OCI-LY7 (cell line): ENCODE measurements at places on chromosomes 1 and 21. TPM values are rescaled to one million over a fixed set of nuclear protein-coding genes. Genes with fewer than 3 reads are reported as not detected.

Gene NR1I3
- not detected in 2 replicates for total RNA-seq

Gene OLIG2
- total RNA-seq, result not detected in 2 replicates

Gene TCHH
- total RNA-seq, result not detected in 2 replicates

Gene FAM177B
- not detected in 2 replicates for total RNA-seq

Gene NEGR1
- total RNA-seq, result not detected in 2 replicates

Gene TSACC
- total RNA-seq, result 1.9 and 2.0 TPM in 2 replicates

Gene LRP8
- 67.5 and 70.0 TPM in 2 replicates for total RNA-seq

Gene RPS8
- 2,707 and 2,775 TPM in 2 replicates for total RNA-seq

Gene WNT9A
- not detected in 2 replicates for total RNA-seq

Gene CFAP74
- total RNA-seq, result not detected in 2 replicates

Gene S100A16
- total RNA-seq, result 0.33 TPM in 1 of 2 replicates, not detected in the other

Gene SPATA17
- total RNA-seq, result 0.59 TPM in 1 of 2 replicates, not detected in the other

Gene GNAT2
- 1.3 and 2.0 TPM in 2 replicates for total RNA-seq
